ENCODE measurements at places on chromosomes 4 and X.

DNA sequence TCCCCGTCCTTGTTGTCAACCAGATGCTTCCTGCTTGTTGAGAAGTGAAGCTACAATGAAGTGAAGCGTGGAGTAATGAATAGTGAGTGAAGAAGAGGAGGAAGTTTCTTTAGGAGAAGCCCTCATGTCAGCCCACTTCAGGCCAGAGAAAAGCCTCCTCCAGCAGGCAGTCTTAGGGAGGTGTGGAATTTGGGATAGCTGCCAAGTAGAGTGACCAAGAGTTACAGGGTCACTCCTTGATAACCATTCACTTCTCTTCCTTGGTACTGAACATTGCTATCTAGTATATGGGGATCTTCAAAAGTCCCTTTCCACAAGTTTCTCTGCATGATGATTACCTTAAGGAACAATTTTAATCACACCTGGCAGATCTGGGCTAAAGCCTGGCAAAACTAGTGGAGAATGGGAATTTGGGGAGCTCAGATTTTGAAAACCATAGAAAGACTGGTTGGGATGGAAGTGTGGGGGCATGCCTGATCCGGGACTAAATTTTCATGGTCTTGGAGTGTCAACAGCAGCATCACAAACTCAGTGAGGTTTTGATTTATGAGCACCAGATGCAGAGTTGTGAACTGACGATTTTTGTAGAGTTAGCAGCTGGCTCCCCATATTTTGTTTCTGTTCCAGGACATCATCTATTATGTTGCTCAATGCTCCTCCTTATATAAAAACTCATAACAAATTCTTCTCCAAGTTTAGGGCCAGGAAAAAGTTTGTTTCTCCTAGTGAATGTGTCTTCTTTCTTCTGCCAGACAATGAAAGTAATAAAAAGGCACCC, 53.1 kb downstream of the IGSF1 start:
- no peak for DNase-seq

GRCh38 chrX:31658360-31658759, 586.5 kb upstream of the FTHL17 start:
- DNase-seq, result no peak

- DNase-seq, result peak; percentile 22
Measured at GRCh38 chr4:167838686-167839085, 253.7 kb upstream of the ANXA10 start.

- DNase-seq, result no peak
Measured at GRCh38 chrX:9816084-9816700, 30.0 kb downstream of the SHROOM2 start.

GRCh38 chr4:63764400-63764799, 644.9 kb downstream of the TECRL start:
- DNase-seq, result no peak

DNA sequence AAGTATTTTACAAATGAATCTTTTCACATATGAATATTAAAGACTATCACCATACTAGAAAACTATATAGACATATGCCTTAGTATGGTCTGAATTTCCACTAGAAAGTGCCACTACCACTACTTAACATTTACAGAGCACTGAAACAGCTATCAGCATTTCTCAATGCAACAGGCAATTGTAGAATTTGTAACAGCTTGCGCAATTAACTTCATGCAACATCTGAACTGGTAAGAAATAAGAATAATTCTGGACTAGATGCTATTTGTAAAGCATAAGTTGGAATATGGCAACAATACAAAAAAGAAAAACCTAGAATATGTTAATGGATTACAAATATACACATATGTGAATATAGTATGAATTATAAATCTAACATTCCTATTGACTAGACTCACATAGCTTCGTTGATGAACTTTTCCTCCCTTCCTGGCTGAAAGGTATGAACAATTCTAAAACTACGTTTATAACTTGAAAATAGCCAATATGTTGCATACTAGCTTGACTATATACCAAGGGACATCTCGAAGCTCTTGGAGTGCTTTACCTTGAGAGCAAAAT, 82.0 kb downstream of the ATP8A1 start:
- DNase-seq, result no peak

- DNase-seq, result no peak
Measured at GRCh38 chrX:131747173-131747572, 203.3 kb downstream of the OR13H1 start.

- DNase-seq, result no peak
Measured at GRCh38 chr4:111678908-111679307, 466.3 kb upstream of the FAM241A start.

- DNase-seq, result no peak
Measured at GRCh38 chr4:38146383-38146782, 186.2 kb downstream of the PTTG2 start.

DNA sequence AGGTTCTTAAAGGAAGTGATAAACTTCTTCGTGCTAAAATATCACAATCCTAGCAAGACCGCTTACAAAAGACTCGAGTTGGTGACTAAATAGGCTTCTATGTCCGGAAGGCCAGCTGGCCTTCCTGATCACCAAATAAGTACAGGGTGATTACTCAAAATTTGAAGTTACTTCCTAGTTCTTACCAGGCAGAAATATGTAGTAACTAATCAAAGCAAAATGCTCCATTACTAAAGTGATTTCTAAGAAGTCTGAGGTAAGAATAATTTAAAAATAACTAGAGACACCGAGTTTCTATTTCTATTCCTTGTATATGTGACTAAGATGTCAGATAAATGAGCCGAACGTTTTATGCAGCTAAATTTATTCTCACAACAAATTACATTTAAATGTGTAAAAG, 62.2 kb downstream of the NSUN7 start:
- DNase-seq, result no peak

DNA sequence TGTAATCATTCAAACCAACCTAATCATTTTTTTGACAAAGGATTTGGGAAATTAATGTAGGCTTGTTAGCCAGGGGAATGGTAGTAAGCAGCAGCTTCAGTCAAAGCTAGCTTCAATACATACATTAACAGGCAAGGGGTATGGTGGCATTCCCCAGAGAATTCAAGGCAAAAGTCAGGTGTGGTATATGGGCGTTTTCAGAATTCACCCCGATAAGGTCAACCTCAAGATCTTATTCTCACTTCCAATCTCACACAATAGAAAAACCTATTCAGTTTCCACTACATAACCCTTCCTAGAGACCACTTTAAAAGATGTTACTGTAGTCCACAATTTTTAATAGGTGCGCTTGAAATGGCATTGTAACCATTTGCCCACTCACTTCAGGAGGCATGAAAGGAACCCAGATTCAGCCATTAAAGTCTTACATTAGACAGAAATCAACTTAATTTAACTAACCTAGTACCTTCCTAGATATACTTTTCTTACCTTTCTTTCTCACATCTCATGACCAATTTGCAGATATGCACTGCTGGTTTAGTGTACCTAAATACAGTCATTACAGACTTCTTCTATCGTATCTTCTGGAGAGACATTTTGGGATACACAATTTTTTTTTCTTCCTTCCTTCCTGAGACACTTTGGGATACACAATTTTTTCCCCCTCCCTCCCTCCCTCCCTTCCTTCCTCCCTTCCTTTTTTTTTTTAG, 34.9 kb downstream of the MAML3 start:
- DNase-seq, result no peak

DNA sequence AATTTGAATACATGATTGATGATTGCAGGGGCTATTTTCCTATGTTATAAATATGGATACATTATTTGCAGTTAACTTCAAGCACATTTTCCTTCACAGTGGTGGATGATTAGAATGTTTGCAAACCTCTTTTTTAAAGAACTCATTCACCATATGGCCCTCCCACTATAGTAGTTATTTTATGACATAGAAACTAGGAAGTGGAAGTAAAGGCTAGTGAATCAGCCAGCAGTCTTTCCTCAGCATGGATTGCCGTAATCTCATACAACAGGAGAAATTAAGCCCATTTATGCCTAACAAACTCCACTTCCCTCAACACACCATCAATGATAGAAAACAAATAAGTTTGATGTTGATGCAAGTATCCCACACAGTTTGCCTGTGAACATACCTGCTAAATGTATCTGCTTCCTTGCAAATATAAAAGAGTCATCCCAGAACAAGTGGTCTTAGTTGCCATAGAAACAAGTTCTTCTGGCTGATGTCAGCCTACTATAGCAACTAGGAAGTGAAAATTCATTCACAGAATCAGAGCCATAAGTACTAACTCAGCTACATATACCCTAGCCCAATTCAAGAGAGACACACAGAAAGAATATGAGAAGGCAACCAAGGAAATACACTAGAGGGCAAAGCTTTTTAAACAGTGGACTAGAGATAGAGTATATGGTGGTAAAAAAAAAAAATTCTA, 100.9 kb upstream of the RADX start:
- no peak for DNase-seq

- DNase-seq, result no peak
Measured at GRCh38 chr4:155444721-155445120, 68.0 kb upstream of the MAP9 start.

- DNase-seq, result no peak
Measured at GRCh38 chrX:24491741-24492140, 26.7 kb downstream of the PDK3 start.

- DNase-seq, result no peak
Measured at GRCh38 chrX:13293700-13294099, 26.2 kb downstream of the ATXN3L start.

DNA sequence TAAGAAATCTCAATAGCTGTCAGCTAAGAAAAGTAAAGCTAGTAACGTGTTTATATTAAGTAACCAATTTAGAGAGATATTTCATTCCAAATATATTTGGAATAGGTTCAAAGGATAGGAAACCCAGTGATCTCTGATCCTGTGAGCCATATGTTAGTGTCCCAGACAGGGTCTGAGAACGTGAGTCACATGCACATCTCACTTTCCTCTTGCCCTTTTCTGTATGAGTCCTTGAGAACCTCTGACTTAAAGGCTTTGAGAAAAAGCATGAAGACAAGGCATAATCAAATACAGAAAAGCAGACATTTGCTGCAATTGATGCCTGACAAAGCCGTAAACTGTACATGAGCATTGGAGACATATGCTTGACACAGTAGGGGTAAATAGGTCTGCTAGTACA, 655.1 kb upstream of the ADGRL3 start:
- no peak for DNase-seq

GRCh38 chr4:126957556-126957955, 675.2 kb upstream of the INTU start:
- no peak for DNase-seq

DNA sequence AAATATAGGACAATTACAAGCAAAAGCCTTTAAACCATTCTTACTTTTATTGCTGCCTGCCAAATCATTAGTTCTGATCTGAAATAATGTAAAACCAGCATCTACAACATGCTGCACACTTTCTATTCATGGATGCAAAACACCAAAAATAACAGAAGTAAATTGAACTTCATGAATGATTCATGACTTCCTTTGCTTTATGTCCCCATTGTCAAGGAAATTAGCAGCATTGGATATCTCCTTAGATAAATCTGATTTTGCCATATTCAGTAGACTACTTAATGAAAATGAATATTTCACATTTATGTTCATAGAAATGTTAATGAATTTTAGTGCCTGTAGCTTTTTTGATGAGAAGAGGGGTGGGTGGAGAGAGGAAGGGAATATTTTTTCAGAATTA, 132.6 kb downstream of the COMMD8 start:
- DNase-seq, result no peak

- no peak for DNase-seq
Measured at GRCh38 chr4:160864253-160864652, 1299.5 kb downstream of the FSTL5 start.

GRCh38 chr4:38266616-38267015, 306.4 kb downstream of the PTTG2 start:
- no peak for DNase-seq

GRCh38 chrX:23759821-23760220, 16.7 kb upstream of the ACOT9 start:
- no peak for DNase-seq

GRCh38 chrX:153421856-153422255, 10.6 kb downstream of the ZFP92 start:
- no peak for DNase-seq

GRCh38 chrX:120450163-120450562, 18.9 kb downstream of the LAMP2 start:
- no peak for DNase-seq

DNA sequence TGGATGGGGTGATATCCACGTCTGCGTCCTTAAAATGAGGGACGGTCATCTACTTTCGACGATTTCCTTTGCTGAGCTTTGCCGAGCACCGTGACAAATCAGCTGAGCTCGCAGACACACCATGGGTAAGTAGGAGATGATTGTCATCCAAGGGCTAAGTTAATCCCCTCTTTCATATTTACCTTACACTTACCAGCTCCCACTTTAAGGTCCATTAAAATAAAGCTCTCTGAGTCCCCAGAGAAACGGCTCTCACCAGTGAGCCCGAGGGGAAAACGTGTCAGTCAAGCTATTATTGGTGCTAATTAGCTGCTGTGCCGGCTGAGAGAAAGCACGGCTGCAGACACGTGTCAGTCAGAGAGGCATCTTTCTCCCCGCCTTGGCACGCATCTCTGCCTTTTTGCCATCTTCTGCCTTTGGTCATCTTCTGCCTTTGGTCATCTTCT, 72.2 kb downstream of the CRLF2 start:
- no peak for DNase-seq

GRCh38 chr4:45100956-45101818, 374.8 kb upstream of the GNPDA2 start:
- DNase-seq, result no peak

DNA sequence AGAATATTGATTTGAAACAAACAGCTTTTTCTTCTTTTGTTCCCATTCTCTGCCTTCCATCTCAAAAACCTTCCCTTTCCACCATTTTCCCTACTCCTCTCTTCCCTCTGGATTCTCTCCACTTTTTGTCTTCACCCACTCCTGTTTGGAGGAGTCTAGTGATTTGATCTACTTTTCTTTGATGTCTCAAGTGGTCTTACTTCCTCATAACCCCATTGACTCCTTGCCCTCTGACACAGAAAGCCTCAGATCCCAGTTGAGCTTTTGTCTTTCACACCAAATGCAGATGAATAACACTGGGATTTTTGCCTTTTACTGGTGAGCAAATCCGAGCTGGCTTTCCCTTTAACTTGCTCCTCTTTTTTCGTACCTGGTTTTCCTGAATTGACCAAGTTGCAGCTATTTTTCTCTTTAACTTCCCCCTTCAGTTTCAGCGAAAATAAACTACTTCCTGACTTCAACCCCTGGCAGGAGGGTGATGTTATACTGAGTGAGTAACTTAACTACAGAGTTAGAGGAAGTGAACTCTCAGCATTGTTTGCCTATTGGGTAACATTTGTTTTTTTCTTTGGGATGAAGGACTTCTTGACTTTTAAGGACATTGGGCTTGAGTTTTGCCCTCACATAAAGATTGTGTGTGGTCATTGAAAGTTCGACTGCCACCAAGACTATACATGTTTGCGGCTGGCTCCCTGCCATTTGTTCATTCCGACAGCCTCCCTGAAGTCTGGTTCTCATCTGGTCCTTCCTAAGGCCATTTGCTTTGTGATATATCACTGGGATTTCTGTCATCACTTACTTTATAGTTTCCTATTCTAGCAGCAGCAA, 392.8 kb upstream of the NR3C2 start:
- DNase-seq, result no peak

All from HS-27A (cell line).